Fibroblast of skin of left biceps (primary cell): ENCODE measurements at places on chromosomes 7 and 10.

DNA sequence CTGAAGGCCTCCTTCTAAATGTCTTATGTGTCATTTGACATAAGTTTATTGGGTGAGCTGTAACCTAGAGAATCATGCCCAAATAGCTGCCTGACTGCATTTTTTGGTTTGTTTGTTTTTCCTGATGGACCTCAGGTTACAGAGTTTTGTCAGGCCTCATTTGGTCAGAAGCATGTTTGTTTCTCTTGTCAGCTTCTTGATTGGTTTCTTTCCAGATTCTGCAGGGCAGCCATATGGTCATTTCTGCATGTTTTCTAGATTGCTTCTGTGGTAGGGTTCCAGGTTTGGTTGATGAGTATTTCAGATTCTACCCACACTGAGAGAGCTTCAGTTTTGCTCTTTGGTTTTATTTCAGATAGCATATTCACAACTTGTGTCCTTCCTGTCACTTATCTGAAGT, 28.0 kb downstream of the GLCCI1 start:
- DNase-seq = no peak

DNA sequence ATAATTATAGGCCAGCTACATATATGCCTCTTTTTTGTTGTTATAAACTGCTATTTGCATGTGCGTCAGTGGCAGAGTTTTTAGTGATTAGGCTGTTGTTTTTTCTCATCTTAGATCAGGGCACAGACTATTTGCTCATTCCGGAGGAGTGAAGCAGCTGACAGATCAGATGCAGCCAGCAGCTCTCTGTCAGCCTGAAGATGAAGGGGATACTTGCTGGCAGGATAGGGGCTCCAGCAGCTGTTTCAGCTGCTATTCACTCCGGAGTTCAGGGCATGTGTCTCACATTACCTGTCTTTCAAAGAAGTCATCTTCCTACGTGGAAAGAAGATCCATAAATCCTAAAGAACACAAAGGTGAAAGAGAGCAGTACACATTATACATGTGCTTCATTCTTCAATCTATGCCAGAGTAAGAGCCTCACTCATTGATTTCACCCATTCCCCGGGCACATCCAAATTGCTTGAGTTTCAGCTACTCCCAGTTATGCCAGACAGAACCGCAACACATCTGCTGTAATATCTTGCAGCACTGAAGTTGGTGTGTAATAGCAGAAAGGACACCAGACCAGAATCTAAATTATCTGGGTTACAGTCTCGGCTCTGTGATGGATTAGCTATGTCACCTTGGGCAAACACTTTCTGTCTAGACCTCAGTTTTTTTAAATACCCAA, 182.8 kb upstream of the CHRM2 start:
- no peak for DNase-seq

DNA sequence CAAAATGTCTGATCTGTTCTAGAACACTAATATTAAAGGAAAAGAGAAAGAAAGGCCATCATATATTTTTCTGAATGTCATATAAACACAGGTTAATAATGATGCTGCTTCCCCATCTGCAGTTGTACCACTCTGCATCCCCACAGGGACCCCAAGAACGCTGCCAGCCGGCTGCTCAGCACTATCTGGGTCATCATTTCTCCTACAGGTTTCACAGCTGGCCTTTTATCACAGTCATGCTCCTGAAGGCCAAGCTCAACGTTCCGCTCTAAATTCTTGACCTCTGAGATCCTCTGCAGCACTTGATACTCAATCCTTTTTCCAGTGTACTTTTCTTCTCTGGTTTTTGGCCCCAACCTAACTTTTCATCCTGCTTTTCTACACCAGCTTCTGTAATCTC, 4.8 kb downstream of the IDI1 start:
- DNase-seq = no peak

- DNase-seq = no peak
These were observed 8.0 kb upstream of the BEND7 start for GRCh38 chr10:13536674-13537366.

GRCh38 chr10:133236401-133237240, 1.0 kb upstream of the VENTX start:
- no peak for DNase-seq

- no peak for DNase-seq
These were observed 103.2 kb upstream of the WAC start for GRCh38 chr10:28429573-28430216.

DNA sequence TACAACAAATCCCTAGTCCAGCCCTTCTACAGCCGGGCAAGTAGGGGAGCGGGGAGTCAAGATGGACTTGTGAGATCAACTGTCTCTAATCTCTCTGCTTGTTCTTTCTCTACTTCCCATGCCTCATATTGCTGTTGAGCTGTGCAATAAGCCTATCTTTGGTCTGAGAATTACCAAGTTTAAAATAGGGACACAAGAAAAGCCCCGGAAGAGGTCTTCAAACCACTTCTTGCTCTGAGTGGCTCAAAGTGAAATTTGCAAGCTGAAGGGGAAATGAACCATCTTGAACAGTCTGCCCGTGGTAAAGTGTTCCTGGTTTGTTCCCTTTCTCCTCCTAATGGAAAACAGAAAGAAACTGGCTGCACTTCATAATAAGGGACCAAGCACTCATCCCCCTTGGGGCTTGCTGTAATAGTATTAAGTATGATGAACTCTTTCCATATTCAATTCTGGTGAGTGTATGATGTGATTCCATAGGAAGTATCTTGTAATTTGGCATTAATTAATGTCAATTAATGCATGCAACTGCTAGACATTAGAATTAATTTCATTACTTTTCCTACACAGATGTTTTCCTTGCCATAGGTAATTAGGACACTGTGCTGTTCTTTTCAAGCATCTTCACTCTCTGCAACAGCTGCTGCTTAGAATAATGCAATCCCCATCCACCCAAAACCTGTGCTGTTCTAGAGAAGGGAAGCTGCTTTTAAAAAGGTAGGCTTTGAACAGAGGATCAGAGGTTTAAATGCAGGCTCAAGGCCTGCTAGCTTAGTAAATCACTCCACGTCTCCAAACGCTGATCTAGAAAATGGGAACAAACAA, 449.6 kb downstream of the SORCS1 start:
- DNase-seq = no peak

- DNase-seq = no peak
These were observed 109.3 kb upstream of the RHEB start for GRCh38 chr7:151628846-151629604.

DNA sequence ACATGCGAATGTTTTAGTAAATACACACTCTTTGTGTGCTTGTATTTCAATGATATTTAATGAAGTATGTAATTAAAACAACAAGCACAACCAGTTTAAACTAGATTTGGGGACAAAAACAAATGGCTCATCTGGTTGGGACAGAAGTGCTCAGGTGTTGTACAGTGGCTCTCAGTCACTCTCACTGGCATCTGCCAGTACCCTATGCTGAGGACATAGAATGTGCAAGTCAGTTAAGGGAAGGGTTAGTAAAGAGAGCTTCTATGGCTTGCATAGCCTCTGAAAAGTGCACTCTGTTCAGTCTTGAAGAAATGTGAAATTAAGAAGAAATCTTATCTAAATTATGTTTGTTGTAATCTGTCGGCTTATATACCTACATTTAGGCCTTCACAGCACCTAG, 183.0 kb downstream of the LRRC4 start:
- DNase-seq = no peak

- no peak for DNase-seq
These were observed 3.3 kb upstream of the TBXAS1 start for GRCh38 chr7:139825666-139826290.

- no peak for DNase-seq
These were observed 272.4 kb upstream of the CELF2 start for GRCh38 chr10:10745291-10745690.

DNA sequence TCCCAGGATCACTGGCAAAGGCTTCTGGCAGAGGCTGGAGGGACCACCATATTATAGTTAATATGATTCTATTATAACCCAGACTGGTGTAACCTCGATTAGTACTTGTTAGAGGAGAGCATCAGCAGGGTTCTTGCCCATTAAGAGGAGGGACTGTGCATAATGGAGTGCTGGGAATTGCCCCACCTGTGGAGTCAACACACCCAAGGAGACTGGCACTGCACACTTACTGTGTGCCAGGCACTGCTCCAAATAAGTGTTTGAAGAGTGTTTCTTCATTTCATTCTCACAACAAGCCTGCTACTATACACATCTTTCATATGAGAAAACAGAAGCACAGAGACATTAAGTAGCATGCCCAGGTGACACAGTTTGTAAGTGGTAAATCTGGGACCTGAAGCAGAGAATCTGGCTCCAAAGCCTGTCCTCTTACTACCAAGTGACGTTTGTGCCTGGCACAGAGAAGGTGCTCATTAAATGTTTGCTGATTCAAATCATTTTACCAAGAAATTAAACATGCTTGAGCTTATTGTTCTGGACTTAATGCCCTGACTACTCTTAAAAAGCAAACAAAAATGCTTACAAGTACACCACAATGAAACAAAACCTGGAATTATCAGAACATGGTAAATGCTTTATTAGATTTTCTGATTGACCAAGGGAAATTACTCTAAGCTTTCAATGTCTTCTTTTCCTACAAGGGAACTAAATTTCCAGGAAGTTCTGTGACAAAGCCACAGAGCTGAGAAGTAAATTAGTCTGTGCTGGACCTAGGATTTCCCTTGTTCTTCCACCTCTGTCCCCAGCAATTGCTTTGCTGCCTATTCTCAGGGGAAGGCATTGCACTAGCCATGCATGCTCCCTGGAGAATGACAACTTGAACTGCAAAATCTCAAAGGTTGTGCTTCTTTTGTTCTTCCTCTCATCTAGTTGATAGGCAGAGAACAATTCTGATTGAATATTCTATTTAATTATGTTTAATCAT, 809 bp downstream of the SLC13A1 start:
- no peak for DNase-seq

GRCh38 chr10:132487241-132488135, 50.1 kb upstream of the INPP5A start:
- DNase-seq = no peak

GRCh38 chr7:15963206-15963605, 276.7 kb upstream of the MEOX2 start:
- DNase-seq = no peak

GRCh38 chr7:121187222-121187621, 141.6 kb upstream of the WNT16 start:
- DNase-seq = no peak

DNA sequence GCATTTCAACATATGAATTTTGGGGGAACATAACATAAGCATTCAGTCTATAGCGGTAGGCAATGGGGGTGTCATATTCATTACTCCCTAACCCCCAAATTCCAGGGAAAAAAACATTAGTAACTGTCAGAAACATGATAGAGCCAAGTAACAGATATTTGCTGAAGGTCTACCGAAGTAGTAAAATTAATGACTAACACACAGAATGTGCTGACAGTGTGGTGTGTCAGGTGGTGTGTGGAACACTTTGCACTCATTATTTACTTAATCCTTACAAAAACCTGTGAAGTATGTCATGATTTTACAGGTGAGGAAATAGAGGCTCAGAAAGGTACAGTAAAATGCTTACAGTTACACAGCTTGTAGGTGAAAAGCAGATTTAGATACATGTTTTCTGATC, 85.4 kb upstream of the RHOBTB1 start:
- DNase-seq = no peak

DNA sequence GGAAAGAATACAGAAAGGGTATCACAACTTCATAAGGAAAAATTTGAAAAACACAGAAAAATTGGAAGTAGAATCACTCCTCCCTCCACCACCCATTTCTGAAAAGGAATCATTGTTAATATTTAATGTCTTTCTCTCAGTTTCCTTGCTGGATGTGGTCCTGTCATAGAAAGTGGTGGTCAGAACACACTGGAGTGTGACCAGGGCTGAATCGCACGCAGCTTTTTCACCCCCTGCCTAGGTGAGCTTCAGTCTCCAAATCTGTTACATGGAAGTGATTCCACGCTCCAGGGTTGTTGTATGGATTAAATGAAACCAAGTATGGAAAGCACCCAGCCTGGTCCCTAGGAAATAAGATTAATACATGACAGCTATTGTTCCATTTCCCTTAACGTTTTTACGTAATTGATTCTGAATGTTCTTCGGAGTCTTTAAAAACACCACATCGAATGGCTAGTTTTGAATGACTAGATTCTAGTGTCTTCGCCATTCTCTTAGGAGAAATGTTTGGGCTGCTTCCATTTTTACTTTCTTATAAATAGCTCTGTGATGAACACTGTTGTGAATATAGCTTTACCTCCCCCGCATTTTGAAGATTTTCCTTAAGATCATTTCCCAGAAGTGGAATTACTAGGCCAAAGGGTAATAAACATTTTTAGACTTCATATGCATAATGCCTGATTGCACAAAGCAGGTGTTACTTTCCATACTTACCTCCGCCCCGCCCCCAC, 10.9 kb upstream of the DUSP5 start:
- no peak for DNase-seq

DNA sequence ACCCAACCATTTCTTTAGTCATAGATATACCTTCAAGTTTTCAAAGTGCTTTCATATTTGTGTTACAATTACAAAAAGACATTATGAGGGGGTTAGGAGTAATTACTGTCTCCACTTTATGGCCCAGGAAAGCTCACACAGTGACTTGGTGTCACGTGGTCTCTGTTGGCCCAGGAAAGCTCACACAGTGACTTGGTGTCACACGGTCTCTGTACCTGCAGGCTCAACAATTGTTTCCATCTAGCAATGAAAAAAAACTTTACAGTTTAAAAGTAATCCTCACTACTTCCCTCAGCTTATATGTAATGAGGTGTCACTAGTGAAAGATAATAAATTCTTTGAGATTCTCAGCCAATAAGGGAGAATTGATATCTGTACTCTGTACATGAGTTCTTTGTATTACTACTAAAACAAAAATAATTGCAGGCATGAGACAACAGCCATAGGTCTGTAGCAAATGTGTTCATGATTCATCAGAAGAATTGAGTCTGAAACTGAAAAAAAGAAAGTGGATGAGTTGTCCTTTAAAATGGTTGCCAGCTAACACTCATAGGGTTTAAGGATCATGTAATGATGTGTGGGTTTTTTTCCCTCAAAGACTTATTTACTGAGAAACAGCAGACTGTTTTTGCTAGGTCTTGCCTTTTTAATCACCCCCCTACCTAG, 10.9 kb downstream of the OGDH start:
- DNase-seq = no peak

- DNase-seq = no peak
These were observed 20.0 kb downstream of the NEURL1 start for GRCh38 chr10:103513380-103514060.

DNA sequence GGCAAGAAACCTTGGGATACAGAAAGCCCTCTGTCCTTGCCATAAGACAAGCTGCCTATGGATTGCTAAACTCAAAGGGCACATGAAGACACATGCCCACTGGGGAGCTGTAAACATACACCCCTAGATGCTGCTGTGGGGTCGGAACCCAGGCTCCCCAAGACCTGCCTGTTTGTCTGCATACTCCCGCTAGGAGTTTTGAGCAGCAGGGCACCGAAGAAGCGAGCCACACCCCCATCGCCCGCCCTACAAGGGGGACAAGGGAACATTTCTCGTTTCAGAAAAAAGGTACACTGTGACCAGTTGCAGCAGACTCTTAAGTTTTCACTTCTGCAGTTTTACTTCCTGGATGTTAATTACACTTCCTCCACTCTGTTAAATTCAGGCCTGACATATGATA, 680.2 kb upstream of the GHITM start:
- DNase-seq = no peak

- no peak for DNase-seq
These were observed 45.1 kb downstream of the WIPI2 start for GRCh38 chr7:5234852-5235831.
